ENCODE measurements at places on chromosomes 13 and 19. TPM values are rescaled to one million over a fixed set of nuclear protein-coding genes. Genes with fewer than 3 reads are reported as not detected.

The PINLYP gene
- 11.0 TPM for total RNA-seq

The EXOC3L2 gene
- not detected for total RNA-seq

- no peak overlapping the region for H3K27ac ChIP-seq
- H3K4me1 ChIP-seq, result peaks cover 3% of the 10 kb centered on the region
- H3K4me3 ChIP-seq, result no peak overlapping the region
- no peak for DNase-seq
Measured at GRCh38 chr19:11349171-11349570, 2.9 kb downstream of the CCDC159 start.

GRCh38 chr19:43572171-43572588 is 3.1 kb downstream of the XRCC1 start:
- no peaks in the 10 kb centered on the region for H3K27me3 ChIP-seq
- DNase-seq, result no peak
- H3K4me1 ChIP-seq, result peaks cover 4% of the 10 kb centered on the region
- peaks cover 21% of the 10 kb centered on the region for H3K36me3 ChIP-seq
- no peak overlapping the region for H3K4me3 ChIP-seq

GRCh38 chr19:54172471-54173358 is at the start of gene TMC4:
TMC4 (minus strand) TSS chr19:54173160; CDS start chr19:54173117, 43 bp downstream.
- peak; percentile 94 for DNase-seq
- H3K4me1 ChIP-seq, result no peaks in the 10 kb centered on the region
- peaks cover 11% of the 10 kb centered on the region for H3K36me3 ChIP-seq
- H3K27ac ChIP-seq, result no peak within 1 kb of the TSS
- H3K27me3 ChIP-seq, result no peaks in the 10 kb centered on the region
- H3K4me3 ChIP-seq, result peak within 1 kb of the TSS; percentile 75

GRCh38 chr19:16382775-16383543 is 58.3 kb downstream of the KLF2 start:
- no peak overlapping the region for H3K27ac ChIP-seq
- H3K36me3 ChIP-seq, result peaks cover 44% of the 10 kb centered on the region
- no peaks in the 10 kb centered on the region for H3K27me3 ChIP-seq
- no peak overlapping the region for H3K4me3 ChIP-seq
- H3K4me1 ChIP-seq, result no peaks in the 10 kb centered on the region

DNA sequence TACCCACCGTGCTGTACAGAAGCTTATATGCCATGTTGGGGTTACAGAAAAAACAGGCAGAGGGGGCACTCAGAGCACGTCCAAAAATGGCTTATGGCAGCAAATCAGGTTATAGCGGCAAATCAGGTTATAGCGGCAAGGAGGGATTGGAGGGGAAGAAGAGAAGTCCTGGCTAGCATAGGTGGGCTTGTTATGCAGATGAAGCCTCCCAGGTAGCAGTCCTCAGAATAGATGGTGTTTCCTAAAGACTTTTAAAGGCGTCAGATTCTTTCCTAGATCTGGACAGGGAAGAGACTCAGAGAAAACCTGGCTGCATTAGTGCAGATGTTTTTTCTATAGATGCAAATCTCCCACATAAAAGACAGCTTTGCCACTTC is 19.8 kb upstream of the PLEKHF1 start:
- H3K27ac ChIP-seq, result no peak overlapping the region
- H3K36me3 ChIP-seq, result no peaks in the 10 kb centered on the region
- no peaks in the 10 kb centered on the region for H3K4me1 ChIP-seq
- no peak for DNase-seq
- no peak overlapping the region for H3K4me3 ChIP-seq

GRCh38 chr19:51163257-51163656 is 21.2 kb downstream of the SIGLEC7 start:
- H3K4me1 ChIP-seq, result peaks cover under 1% of the 10 kb centered on the region
- no peak overlapping the region for H3K27ac ChIP-seq
- H3K27me3 ChIP-seq, result no peaks in the 10 kb centered on the region
- no peak overlapping the region for H3K4me3 ChIP-seq

- H3K4me1 ChIP-seq, result peaks cover 3% of the 10 kb centered on the region
- peaks cover 7% of the 10 kb centered on the region for H3K27me3 ChIP-seq
Measured at GRCh38 chr13:79995334-79995733, 345.6 kb downstream of the SPRY2 start.
